ENCODE measurements at places on chromosomes 4 and X. TPM values are rescaled to one million over a fixed set of nuclear protein-coding genes. Genes with fewer than 3 reads are reported as not detected.

DNA sequence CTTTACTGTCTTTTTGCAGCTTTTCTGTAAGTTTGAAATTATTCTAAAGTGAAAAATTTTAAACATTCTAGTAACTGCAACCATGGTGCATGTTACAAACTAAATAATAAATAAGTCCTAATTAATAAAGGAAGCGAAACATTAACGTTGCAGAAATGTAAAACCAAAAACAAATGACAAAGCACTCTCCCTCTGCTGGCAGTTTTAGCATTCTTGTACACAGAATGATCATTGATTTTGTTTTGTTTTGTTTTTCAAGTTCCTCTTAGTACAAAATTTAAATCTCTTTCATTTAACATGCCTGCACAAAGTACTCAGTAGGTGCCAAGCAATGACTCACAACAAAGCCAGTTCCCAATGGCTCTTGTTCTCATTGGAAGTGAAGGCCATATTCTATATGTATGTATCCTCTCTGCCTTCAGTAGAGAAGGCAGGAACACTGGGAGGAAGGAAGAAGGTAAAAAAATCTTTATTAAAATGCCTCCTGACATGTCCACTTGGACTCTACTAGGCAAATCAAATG, 13.7 kb upstream of the TMSB4X start:
- DNase-seq: no peak

- DNase-seq: no peak
Measured at GRCh38 chrX:31962256-31962655, 890.4 kb upstream of the FTHL17 start.

- no peak for DNase-seq
Measured at GRCh38 chr4:892780-893179, 39.3 kb downstream of the GAK start.

GRCh38 chr4:54368281-54369265, 139.5 kb downstream of the PDGFRA start:
- no peak for DNase-seq

DNA sequence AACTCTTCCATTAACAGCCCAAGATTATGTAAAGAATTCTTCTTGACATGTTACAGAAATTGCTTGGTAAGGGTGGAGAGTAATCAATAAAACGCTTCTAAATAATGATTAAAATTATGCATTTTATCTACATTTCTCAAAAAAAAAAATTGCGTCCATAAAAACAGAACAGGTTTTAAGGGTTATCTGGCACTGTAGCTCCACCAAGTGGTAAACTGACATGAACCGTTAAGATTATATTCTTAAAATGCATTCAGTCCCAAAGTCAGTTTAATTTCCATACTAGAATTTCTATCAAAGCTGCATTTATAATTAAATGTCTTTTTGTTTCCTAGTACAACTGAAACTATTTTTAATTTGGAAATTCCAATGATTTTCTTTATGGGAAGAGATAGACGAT, 214.0 kb upstream of the UGT8 start:
- DNase-seq: no peak

The SRPX2 gene
- not detected for total RNA-seq

The GAGE12E gene
- total RNA-seq: not detected

The ADAM29 gene
- total RNA-seq: not detected

The NMU gene
- not detected for total RNA-seq
